Activated CD4-positive, alpha-beta T cell treated with anti-CD3 and anti-CD28 coated beads, Interleukin-2, amount 10 ng/mL, durations not matched to agents 7 days and 5 days (primary cell): ENCODE measurements at places on chromosomes 16 and 17.

GRCh38 chr17:17494499-17494869, 1.7 kb downstream of the RASD1 start:
- DNase-seq = no peak

GRCh38 chr17:13417381-13417950, 184.3 kb downstream of the HS3ST3A1 start:
- DNase-seq = no peak

GRCh38 chr17:81034168-81034777, 678 bp upstream of the BAIAP2 start:
- DNase-seq = no peak

GRCh38 chr17:43554857-43555256, 8.7 kb upstream of the ETV4 start:
- DNase-seq = no peak

- no peak for DNase-seq
These were observed 4.0 kb downstream of the SYNGR3 start for GRCh38 chr16:1993731-1994131.

DNA sequence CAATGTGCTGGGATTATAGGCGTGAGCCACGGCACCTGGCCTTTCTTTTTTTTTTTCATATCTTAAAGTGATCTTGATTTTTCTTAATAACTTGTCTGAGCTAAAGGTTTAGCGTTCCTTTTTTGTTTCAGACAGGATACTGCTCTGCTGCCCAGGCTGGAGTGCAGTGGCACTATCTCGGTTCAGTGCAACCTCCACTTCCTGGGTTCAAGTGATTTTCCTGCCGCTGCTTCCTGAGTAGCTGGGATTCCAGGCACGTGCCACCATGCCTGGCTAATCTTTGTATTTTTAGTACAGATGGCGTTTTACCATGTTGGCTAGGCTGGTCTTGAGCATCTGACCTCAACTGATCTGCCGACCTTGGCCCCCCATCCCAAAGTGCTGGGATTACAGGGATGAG, 4.0 kb downstream of the RUSF1 start:
- no peak for DNase-seq

- no peak for DNase-seq
These were observed 103.8 kb downstream of the TRIM37 start for GRCh38 chr17:59002848-59003247.

GRCh38 chr17:32899236-32900013, 22.5 kb upstream of the MYO1D start:
- DNase-seq = no peak

GRCh38 chr17:41413353-41413957, 10.9 kb downstream of the KRT37 start:
- DNase-seq = no peak

DNA sequence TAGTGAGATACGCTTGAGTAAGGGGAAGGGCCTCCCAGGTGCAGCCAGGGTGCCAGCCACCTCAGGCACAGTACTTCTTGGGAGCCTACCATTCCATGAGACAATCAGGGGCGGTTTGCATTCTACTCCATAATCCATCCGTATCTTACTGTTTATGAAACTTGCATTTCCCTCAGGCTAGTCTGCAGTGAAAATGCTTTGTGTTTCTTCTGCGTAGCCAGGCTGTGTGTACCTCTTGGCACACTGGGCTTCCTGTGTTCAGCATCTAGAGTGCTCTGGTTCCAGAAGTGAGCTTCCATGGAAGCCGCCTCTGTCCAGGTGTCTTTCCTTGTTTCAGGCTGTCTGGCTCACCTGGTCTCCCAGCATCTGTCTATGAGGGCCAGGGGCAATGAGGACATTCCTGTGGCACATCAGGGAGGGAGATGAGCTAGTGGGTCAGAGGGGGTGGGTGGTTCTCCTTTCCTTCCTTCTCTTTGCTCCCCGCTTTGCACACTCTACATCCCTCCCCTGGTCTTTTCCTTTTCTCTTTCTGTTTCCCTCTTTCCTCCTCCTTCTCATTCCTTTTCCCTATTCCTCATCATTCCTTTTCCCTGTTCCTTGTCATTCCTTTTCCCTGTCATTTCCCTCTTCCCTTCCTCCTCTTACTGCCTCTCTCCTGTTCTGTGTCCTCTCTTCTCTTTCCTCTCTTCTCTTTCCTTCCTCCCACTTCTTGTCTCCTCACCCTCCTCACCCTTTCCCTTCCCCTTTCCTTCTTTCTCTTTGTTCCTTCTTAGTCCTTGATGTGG, 386.5 kb downstream of the CPPED1 start:
- DNase-seq = no peak

DNA sequence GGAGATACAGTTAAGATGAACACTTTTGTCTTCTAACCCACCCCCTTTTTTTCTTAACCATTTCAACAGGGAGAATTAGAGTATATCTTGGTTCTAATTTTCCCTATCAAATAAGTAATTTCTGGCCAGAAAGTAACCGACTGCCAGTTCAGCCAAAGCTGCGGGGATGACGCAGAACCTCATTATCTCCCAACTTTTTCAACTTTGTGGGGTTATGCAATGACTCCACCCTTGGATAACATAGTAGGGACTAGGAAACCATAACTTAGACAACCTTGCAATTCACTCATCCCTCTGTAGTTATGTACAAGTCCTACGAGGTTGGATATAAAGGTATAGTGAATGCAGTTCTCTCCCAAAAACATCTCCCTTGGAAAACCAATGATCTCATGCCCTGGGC, 184.0 kb downstream of the ZNF18 start:
- DNase-seq = no peak

DNA sequence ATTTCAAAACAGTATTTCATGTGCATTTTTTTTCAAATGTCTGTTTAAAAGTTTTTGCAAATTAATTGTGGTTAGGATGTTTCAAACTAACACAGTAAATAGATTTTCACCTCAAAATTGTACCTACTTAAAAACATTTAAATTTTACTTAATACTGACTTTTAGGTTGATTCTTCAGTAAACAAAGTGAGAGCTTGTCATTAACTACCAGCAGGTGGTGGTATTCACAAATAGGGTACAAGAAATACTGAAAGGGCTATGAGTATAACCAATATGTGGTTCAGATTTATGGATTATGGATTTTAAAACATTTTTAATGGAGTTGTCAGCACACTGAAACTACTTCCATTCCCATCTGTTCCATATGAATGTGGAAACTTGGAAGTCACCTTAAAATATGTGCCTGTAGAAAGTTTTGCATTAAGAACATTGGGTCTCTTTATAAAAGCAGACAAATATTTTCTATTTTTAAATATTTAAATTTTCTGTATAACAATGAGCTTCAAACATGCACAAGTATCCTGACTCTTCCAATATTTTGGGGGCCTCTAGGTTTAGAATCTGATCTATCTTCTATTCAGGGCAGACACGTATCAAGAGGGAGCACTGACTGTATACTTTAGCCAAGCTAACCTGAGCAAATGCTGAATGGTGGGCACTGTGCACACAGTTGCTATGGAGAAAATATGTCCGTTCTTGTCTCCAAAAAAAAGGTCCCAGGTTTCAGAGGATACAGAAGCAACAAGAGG, 155.6 kb downstream of the SNX11 start:
- no peak for DNase-seq

GRCh38 chr17:80382446-80382845, 32.5 kb upstream of the ENDOV start:
- DNase-seq = no peak

DNA sequence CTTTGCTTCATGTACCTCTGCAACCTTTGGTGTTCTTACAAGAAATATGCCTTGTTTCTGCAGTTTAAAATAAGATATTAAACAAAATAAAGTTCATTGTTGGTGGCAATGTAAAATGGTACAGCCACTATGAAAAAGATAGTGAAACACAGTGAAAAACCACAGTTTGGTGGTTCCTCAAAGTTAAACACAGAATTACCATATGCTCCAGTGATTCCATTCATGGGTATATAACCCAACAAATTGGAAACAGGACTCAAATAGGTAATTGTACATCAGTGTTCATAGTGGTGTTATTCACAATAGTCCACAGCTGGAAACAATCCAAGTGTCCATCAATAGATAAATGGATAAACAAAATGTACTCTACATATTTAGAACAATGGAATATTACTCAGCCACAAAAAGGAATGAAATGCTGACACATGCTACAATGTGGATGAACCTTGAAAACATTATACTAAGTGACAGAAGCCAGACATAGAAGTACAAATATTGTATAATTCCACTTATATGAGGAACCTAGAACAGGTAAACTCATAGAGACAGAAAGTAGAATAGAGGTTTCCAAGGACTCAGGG, 49.2 kb downstream of the CUEDC1 start:
- no peak for DNase-seq

DNA sequence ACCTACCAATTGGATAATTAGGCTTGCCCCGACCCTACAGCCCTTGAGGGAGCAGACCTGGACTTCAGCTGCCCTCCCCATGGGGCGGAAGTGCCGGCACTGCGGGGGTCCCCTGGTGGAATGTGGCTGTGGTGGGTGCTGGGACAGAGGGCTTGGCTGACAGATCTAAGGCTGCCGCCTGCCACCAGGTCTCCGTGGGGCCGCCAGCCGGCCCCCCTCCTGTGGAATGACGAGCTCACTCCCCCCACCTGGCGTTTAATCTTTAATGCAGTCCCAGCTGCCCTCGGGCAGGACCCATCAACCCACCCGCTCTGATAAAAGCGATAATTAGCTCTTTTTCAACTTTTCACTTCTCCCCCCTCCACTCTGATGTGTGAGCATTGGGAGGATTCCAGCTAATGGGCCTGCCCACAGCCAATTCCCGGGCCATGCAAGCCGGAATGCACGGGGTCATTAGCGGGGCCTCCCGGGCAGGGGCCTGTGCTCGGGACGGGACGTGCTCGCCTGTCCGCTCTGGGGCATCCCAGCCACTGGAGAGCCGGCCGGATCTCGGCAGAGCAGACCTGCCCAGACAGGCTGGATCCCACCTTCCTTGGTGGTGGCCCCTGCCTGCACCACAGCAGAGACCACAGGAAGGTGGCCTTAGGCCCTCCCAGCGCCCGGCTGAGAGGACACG, 28.3 kb upstream of the GOSR2 start:
- no peak for DNase-seq
